ENCODE measurements at places on chromosomes 7 and 10. TPM values are rescaled to one million over a fixed set of nuclear protein-coding genes. Genes with fewer than 3 reads are reported as not detected.

DNA sequence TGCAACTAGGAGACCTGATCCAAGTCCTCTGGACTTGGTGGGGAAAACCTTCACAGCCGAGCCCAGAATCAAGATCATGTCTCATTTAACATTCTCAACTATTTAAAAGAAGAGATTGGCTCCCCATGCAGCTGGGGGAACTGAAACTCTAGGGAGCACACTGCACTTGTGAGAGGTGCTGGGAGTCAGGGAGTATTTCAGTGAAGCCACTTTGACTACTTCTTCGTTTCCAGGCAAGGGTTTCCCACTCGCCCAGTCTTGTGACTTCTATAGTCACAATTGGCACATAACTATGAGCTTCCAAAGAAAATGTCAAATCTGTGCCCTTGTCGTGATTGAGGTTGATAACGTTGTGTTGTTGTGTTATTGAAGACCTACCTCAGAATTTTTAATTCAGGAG, 62.9 kb downstream of the AKR1B1 start:
- DNase-seq = no peak

DNA sequence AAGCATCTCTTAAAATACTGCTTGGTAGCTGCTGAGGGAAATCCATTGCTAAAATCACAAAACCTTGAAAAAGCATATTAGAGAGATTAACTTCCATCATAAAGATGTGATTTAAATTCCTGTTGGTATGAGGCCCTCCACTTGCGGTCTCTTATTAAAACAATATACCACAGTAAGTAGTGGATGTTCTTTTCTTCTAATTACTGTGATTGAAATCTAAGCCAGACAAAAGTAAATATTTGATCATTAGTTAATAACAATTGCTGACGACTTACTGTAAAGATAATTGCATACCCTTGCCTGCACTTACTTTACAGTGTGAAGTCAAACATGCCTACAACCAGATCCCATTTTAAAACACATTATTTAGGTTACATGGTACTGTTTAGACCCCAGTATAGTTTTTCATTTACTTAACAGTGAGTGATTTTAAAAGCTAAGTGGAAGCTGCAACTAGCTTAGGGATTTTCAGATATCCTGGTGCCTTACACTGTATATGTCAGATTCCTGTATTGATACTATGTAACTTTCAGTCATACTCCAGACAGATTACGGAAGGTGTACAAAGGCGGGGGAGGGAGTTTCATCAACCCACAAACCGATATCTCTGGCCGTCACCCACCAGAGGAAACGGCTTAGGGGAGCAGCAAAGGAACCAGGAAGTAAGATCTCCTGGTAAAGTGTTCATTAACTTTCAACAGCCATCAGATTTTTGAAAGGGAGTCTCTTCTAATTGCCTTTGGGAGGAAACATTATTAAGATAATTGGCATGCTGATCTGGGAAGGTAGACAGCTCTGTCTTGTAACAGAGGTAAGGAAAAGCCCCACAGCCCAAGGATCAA, 986 bp downstream of the NRP1 start:
- DNase-seq = peak; percentile 32

DNA sequence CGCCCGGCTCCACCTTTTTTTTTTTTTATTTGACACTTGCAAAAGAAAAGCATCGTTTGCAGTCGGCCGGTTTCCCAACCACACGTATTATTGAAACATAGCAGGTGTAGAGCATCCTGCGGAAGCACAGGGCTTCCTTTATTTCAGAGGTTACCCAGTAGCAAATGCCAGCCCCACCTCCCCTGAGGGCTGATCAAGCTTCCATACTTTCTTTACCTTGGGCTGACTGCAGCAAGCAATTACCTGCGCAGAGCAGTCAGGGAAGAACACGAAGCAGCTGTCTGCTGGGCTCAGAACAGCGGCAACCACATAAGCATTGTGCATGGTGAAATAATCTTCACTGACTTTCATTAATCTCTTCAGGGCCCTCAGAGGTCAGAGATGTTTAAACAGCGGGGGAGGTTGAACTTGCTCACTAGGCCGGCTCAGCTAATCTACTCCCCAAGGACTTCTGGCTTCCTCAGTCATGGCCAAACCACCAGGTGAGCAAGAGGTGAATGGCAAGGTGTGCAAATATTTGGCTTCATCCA, 784.7 kb upstream of the AUTS2 start:
- DNase-seq = no peak

DNA sequence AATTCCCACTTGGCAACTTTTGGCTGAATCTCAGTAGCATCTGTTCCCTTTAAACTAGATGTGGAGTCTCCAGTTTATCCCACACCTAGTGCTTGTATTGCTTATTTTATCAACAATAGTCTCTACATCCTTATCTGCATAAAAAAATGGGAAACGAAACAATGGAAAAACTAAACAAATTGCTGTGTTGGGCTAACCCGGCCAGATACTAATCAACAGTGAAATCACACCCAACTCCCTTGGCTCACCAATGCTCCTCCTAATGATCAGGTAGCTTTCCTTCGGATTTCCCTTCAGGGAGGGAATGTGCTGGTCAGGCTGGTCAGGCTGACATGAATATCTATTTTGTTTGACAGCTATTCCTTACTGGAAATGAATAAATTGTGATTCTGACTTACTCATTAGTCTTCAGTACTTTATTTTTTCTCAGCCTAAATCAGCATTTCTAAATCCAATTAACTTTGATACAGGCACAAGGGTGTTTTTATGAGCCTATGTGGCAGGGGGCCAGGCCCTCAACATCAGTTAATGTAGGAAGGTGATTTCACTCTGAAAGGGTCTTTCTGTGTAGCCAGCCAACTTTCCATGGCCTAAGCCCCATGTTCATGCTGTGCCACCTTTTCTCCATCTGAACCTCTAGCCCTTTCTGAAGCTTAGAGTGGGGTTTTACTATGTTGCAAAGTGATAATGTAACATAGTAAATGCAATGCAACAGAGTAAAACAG, 170.5 kb upstream of the NPSR1 start:
- DNase-seq = no peak

The HOXA11 gene
- total RNA-seq = not detected

GRCh38 chr7:151769188-151769821, 107.6 kb downstream of the PRKAG2 start:
- DNase-seq = peak; percentile 74

Data from activated naive CD8-positive, alpha-beta T cell treated with anti-CD3 and anti-CD28 coated beads, Interleukin-2, amount 10 ng/mL, durations not matched to agents 7 days and 5 days (primary cell).